ENCODE measurements at places on chromosomes 16 and 17.

GRCh38 chr16:80300876-80301275, 239.9 kb upstream of the DYNLRB2 start:
- DNase-seq, result no peak

DNA sequence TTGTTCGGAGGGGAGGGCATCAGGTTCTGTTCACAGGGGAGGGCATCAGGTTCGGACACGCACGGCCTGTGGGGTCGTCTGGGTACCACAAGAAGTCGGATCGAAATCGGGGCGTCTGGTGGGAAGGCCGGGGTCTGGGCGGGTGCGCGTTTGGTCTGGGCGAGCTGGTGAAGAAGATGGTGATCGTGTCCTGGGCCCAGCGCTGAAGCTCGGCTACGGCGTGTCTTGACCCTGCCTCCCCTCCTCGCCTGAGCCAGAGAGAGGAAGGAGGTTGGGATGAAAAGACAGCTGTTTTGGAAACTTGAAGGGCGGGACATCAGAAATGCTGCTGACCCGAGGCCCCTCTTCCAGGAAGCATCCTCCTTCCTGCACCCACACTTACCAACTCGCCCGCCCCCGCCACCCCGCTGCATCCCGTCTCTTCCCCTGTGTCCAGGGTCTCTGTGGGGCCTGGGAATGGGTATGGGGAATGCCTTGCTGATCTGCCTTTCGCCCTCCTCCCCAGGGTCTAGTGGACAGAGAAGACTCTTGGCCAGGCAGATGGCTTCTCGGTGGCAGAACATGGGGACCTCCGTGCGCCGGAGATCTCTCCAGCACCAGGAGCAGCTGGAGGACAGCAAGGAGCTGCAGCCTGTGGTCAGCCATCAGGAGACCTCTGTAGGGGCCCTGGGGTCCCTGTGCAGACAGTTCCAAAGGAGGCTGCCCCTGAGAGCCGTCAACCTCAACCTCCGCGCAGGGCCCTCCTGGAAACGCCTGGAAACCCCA, 498 bp downstream of the PIMREG start:
- no peak for DNase-seq

- DNase-seq, result peak; percentile 69
Measured at GRCh38 chr16:70692873-70693671, 7.2 kb upstream of the MTSS2 start.

DNA sequence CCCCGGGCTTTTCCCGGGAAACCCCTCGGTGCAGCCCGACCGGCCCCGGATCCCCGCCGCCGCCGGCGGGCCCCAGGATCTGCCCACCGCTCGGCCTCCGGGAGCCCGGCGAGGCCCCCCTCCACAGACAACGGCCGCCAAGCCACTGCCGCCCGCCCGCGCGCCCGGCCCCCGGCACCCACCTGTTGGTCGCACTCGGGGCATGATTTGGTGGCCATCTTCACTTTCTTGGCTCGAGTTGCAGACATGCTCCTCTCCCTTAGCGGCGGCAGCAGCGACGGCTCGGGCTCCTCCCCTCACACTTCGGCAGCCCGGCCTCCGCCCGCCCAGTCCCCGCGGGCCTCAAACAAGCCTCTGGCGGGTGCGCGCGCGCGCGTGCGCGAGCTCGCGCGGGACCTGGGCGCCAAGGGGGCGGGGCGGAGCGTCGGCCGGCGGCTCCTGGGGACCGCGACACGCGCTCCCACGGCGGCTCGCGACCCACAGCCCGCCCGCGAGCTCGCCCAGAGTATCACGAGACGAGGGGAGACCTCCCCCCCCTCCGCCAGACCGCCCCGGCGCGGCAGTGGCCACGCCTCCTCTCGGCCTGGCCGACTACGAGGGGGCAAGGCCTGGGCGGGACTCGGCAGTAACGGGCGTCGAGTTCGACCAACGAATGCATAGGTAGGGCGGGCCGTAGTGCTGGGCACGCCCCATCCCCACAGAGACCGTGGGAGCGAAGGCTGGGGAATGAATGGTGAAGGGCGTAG, at the start of gene C16orf87:
TSS of gene C16orf87 (minus strand) at position 279 of the 746 bp plus-strand sequence. CDS start at position 248, 31 bp downstream.
- DNase-seq, result peak; percentile 78

- DNase-seq, result no peak
Measured at GRCh38 chr17:78946131-78946530, 20.9 kb upstream of the TIMP2 start.

DNA sequence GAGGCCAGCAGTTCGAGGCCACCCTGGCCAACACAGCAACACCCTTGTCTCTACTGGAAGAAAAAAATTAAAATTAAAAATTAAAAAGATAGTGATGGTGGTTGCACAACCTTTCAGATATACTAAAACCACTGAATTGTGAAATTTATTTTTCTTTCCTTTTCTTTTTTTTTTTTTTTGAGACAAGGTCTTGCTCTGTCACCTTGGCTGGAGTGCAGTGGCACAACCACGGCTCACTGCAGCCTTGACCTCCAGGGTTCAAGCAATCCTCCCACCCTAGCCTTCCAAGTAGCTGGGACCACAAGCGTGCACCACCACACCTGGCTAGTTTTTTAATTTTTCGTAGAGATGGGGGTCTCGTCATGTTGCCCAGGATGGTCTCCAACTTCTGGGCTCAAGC, 254.4 kb downstream of the SLC39A11 start:
- DNase-seq, result no peak

- DNase-seq, result no peak
Measured at GRCh38 chr17:79933863-79934652, 94.8 kb upstream of the CBX4 start.

- DNase-seq, result no peak
Measured at GRCh38 chr16:51388516-51388951, 237.5 kb upstream of the SALL1 start.

DNA sequence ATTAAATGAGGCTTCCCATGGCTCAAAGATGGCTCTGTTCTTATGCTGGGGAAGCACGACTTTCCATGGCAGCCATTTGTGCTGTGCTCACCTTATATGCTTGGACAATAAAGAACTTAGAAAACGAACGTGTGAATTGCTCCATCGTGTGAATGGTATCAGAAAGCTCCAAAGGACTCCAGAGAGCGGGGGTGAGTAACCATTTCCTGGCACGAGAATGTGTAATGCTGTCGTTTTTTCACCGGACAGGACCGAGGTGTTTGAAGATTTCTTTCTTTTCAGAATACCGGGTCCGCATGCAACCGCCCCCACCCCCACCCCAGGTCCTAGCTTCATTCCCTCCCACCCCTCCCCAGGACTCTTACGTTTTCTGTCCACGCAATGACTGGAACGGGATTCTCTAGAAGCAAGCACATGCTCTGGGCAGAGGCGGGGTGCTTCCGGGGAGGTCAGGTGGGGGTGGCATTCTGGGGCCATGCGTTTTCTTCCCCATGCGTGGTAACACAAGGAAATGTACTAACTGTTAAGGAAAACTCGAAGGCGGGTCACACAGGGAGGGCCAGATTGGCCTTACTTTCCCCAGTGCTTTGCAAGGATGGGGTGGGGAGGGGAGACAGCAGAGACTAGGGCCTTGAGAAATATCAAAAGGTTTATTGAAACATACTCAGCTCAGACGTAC, 26.2 kb downstream of the GPRC5B start:
- DNase-seq, result no peak

- DNase-seq, result no peak
Measured at GRCh38 chr16:77790912-77791311, 2.5 kb downstream of the VAT1L start.

DNA sequence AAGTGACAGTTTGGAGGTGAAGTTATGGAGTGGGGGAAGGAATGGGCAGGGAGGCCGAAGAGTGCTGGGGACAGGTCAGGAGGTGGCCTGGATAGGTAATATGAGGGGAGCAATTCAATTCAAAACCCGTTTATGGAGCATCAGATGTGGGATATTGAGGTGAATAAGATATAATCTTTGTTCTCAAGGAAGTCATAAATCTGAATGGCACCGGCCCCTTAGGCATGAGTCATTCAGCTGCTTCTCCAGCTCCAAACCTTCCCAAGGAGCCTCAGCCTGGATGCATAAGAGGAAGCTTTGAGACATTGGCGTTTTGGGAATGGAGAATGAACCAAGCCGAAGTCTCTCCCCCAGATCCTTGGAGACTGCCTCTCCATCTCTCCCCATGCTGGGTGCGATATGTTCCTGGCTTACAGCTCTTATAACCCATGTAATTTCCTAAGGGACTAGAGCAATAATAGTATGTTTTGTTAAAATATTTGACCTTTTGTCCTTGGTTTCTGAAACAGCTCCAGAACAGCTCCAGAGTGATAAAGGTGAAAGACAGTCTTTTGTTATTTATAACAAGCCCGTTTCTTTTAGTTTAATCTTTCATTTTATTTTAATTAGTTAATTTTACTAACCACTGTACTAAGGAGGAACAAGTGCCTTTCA, 1.7 kb downstream of the TUBG2 start:
- DNase-seq, result no peak

GRCh38 chr16:87127061-87127765, 190.0 kb downstream of the C16orf95 start:
- no peak for DNase-seq

GRCh38 chr17:3475251-3475685, 529 bp upstream of the ASPA start:
- DNase-seq, result no peak

DNA sequence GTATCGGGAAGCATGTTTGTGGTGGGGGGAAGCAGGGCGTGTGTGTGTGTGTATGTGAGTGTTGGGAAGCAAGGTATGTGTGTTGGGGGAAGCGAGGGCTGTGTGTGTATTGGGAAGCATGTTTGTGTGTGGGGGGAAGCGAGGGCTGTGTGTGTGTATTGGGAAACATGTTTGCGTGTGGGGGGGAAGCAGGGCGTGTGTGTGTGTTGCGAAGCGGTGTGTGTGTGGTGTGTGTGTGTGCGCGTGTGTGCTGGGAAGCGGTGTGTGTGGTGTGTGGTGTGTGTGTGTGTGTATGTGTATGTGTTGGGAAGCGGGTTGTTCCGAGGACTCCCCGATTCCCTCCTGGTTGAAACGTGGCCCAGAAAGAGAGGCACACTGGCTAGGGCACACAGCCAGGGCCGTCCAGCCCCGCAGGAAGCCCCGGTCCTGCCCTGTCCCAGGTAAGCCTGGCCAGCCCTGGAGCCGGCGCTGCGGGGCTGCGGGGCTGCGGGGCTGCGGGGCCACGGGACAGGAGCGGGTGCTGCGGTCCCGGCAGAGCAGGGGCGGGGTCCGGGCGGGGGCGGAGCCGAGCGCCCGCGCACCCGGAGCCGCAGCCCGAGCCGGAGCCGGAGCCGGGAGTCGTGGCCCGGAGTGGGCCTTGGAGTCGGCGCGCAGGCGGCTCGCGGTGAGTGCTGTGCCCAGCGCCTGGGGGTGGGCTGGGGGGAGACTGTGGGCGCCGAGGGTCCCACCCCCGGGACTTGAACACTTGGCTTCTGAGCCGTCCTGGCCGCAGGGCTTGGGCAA, at the start of gene NOD2:
TSS of gene NOD2 (plus strand) at position 608 of the 783 bp plus-strand sequence. CDS start 5,890 bp downstream, outside the sequence.
- no peak for DNase-seq

DNA sequence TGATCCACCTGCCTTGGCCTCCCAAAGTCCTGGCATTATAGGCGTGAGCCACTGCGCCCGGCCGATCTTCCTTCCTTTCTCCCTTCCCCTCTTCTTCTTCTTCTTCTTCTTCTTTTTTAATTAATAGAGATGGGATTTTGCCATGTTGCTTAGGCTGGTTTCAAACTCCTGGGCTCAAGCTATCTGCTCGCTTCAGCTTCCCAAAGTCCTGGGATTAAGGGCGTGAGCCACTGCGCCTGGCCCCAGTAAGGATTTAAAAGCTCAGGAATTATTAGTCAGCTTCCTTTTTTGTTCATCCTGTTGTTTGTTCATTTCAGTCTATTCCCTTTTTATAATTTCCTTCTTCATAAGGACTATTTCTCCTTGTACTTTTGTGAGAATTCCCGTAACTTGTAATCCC, 32.7 kb upstream of the LRRC37A start:
- DNase-seq, result no peak

GRCh38 chr17:18968345-18968744, 16.4 kb downstream of the SLC5A10 start:
- DNase-seq, result no peak

- DNase-seq, result no peak
Measured at GRCh38 chr17:3104322-3104721, at the start of gene OR1D2. Gene OR1D2, minus strand, starts transcription at chr17:3104422. Its CDS starts 11,426 bp downstream, at chr17:3092996.
